Thymus (tissue), 14 donors: ENCODE measurements at places on chromosomes 12 and 14. TPM values are rescaled to one million over a fixed set of nuclear protein-coding genes. Genes with fewer than 3 reads are reported as not detected.

The TIMM9 gene
- total RNA-seq = 37.0 TPM

- no peak for DNase-seq
Measured at GRCh38 chr14:22836301-22837113, at the start of gene MMP14. TSS of gene MMP14 (plus strand) at chr14:22836585. CDS start at chr14:22836818, 233 bp downstream.

DNA sequence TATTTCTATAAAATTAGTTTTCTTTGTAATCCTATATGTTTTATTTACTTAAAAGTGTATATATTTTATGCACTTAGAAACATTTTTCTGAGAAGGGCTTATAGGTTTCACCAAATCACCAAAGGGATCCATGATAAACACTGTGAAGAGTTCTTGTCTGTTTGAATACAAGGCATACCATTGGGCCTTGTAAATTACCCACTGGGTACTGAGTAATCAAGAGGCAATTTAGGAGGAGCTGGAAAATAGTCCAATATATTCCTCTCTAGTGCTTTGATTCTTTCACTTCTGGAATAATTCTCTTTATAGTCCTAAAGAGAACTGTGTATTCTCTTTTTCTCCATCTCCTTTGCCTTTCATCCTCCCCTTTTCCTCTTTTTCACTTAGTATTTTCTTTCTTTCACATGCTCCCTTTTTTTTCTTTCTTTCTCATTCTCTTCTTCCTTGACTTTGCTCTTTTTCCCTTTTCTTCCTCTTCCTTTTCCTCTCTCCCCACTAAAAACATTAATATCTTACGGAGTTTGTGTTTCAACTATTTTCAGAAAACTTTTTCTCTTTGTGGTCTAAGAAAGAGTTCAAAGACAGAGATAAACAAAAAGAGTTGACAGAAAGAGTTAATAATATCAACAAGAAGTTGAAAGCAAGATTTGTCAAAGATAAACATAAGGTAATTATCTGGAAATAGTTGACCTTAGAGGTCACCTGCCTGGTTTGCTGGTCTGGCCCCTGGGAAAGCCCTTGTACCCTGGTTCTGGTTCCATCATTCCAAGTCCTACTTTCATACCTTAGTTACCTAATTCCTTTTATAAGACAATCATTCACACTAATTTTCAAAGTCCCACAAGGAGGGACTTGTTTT lies 435.3 kb downstream of the RAD51B start:
- DNase-seq = no peak

DNA sequence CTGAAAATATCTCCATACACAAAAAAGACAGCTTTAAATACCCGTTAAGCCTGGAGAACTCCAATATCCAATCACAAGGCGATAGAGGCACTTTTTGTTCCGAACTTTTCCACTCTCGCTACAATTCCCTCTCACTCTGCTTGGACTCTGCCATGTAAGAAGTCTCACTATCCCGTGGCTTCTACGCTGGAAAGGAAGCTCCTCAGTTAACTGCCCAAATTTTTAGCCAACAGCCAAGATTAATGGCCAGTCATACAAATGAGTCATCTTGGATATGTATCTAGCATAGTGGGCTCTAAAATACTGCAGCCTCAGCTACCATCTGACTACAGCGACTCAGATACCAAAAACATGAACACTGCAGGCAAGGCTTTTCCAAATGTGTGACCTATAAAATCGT lies 45.5 kb upstream of the RERGL start:
- no peak for DNase-seq

DNA sequence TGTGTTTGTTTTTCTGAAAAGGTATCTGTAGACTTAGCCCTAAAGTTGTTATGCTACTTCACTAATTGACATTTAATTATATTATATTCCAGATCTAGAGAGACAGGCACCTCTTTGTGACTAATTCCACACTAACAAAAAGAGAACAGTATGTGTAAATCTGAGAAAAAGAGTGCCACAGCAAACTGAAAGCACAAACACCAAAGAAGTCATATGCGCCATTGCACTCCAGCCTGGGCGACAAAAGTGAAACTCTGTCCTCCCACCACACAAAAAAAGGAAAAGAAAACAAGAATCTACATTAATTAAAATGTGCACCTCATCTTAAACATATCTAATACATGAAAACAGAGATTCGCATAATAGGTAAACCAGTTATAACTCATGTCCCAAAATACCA lies 4.4 kb upstream of the CSRNP2 start:
- no peak for DNase-seq

The HOXC4 gene
- 0.19 TPM for total RNA-seq

DNA sequence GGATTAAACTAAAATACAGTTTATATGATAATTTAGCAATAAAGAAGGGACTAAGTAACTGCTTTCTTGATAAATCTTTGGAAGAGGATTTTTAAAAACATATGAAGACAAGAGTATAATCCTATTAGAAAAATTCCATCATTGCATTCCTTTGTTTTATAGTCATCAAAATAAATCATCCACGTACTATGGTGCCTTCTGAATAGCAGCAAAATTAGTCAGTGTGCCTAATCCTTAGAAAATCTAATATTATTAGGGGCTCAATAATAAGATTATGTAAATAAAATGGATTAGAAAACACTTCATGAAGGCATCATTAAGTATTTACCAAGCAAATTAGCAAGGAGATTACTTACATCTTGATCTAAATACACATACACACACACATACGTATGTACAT lies 102.1 kb downstream of the KCNH5 start:
- DNase-seq = no peak

GRCh38 chr14:95128140-95128539 lies 29.2 kb downstream of the DICER1 start:
- no peak for DNase-seq

The ATP5MC2 gene
- 272 TPM for total RNA-seq

DNA sequence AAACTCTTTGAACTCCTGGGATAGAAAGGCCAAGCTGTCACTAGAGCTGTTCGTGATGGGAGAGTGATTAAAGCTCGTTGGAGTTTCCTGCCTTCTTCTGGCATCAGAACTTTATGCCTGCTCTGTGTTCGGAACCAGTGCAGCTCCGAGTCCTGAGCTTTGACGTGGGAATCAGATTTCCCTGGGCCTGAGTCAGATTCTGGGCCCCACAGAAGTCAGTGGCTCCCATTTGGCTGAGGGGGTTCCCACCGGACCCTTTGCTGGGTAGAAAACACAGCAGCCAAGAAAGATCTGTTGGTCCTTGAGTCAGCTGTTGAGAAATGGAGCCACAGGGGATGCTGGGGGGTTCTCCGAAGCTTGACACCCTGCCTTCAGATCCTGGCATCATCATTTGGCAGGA lies 238.0 kb downstream of the CHST11 start:
- DNase-seq = no peak

The LMNTD1 gene
- not detected for total RNA-seq

The PIP4P1 gene
- 18.6 TPM for total RNA-seq

DNA sequence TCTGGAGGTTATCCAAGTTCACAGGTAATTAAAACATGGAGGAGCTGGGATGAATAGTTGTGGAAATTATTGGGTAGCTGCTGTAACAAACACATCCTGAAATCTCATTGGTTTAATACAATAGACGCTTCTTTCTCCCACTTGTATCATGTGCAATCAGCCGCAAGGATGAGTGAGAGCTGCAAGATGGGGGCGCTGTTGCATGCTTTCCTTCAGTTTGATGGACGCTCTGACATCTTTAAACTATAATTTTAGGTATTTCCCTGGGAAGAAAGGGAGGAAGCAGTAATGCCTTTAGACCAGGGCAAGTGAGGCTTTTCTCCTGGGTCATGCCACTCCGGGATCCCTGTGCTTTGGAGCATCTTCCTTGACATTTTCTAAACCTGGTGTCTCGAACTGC lies 178.7 kb downstream of the PAWR start:
- DNase-seq = no peak

The TSHR gene
- total RNA-seq = 20.1 TPM

DNA sequence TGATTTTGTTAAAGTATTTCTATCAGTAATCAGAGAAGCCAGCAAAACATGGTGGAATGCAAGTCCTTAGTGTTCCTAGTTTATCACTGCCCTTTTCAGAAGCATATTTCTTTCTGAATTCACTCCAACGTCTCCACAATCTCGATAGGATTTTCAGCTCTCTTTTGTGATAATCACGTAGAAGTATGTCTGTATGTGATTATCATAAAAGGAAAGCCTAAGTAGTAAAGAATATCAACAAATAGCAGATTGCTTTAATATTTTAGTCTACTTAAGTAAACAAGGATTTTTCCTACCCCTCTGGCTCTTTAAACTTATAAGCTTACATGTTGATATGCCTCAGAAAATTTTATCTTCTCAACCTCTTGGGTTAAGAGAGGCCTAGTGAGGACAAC lies 147.4 kb upstream of the NUDT4 start:
- DNase-seq = no peak

DNA sequence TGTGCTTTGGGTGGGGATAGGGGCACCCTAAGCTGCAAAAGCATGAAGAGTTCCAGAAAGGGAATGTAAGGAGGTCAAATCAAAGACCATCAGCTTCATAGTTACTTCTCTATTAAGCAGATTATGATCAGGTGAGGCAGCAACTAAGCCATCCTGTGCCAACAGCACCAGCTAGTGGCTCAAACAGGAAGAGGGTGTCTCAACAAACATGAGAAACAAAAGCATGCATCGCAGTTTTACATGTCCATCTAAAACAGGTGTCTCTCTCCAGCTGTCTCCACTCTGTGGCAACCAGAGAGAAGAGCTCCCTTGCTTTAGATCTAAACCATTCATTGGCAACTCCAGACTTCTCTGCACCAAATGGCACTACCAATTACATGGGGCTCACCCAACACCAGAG lies 52.9 kb downstream of the ACTN1 start:
- DNase-seq = no peak

- DNase-seq = no peak
Measured at GRCh38 chr12:75549989-75550388, 38.6 kb upstream of the KRR1 start.
